ENCODE measurements at places on chromosomes 12 and 14.

GRCh38 chr12:52813885-52814709 is at the start of gene KRT4:
Gene KRT4, minus strand, starts transcription at chr12:52814116. Its CDS starts 58 bp downstream, at chr12:52814058.
- DNase-seq = peak; percentile 76

- no peak for DNase-seq
These were observed 69.3 kb upstream of the IGF1 start for GRCh38 chr12:102549691-102550090.

GRCh38 chr12:9944391-9944790 is 12.2 kb upstream of the CLEC2A start:
- DNase-seq = peak; percentile 34

DNA sequence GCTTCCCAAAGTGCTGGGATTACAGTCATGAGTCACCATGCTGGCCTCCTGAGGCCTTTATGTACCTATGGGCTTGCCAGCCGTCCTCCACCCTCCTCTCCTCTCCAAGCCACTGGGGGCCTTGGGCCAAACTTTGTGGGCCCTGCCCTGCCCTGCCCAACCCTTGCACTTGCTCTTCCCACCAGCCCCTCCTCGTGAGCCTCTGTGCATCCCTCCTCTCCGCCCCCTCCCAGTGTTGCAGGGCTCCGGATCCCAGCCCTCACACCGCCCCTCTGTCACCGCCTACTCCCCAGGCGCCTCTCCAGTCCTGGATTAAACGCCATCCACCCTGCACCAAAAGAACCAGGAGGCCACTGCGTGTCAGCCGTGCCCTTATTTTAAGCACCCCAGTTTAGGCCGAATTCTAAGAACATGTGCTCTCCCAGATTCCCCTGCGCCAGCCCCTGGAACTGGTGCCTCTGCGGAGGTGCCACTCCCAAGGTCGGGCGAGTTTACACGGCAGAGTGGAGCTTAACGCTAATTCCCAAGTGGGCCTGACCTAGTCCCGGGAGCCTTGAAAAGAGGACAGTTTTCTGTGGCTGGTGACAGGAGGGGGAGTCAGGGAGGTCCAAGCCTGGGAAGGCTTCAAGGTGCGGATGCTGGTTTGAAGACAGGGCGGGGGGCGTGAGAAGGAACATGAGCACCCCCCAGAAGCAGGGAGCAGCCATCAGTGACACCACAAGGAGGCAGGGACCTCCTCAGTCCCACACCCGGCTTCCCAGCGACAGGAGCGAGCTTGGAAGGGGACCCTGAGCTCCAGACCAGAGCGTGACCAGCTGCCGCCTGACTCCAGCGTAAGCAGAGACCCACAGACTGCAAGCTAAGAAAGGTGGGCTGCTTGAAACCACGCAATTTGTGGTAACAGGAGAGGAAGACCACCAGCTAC is 21.2 kb upstream of the CDCA4 start:
- no peak for DNase-seq

GRCh38 chr14:96574633-96575632 is 72.8 kb downstream of the PAPOLA start:
- DNase-seq = no peak

GRCh38 chr14:69048456-69048855 is 69.4 kb upstream of the ACTN1 start:
- peak; percentile 33 for DNase-seq
